ENCODE measurements at places on chromosomes 7 and 10. TPM values are rescaled to one million over a fixed set of nuclear protein-coding genes. Genes with fewer than 3 reads are reported as not detected.
A peak's percentile ranks its signal among the peaks of the same experiment; 100 is the strongest.

- no peaks in the 10 kb centered on the region for H3K27me3 ChIP-seq
- H3K4me3 ChIP-seq = no peak overlapping the region
- H3K36me3 ChIP-seq = no peaks in the 10 kb centered on the region
- H3K4me1 ChIP-seq = no peaks in the 10 kb centered on the region
- H3K27ac ChIP-seq = no peak overlapping the region
These were observed 37.0 kb upstream of the NANOS1 start for GRCh38 chr10:118992496-118992895.

GRCh38 chr7:30936650-30937245, 25.1 kb downstream of the AQP1 start:
- no peaks in the 10 kb centered on the region for H3K36me3 ChIP-seq
- no peaks in the 10 kb centered on the region for H3K4me1 ChIP-seq
- H3K27ac ChIP-seq = no peak overlapping the region
- H3K4me3 ChIP-seq = no peak overlapping the region

DNA sequence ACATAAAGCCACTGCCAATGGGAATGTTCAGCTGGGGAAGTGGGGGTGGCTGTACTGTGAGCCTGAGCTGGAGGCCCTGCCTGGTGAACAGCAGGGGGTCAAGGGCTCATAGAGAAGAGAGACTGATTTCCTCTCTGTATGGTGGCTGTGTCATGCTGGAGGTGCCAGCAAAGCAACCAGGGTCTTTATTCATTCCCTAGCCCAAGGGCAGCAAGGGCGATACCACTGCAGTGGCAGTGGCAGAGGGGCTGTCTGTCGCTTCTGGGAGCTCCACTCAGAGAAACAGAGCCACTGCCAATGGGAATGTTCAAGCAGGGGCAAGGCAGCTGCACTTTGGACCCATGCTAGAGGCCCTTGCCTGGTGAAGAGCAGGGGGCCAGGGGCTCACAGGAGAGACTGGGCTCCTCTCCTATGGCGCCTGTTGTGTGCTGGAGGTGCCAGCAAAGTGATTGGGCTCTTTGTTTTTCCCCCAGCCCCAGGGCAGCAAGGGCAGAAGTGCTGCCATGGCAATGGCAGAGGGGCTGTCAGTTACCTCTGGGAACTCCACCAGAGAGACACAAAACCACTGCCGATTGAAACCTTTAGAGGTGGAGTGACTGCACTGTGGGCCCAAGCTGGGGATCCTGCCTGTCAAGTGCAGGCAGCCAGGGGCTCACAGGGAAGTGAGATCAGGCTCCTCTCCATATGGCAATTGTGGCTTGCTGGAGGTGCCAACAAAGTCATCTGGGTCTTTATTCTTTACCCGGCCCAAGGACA, 545.1 kb downstream of the SH2D4B start:
- H3K36me3 ChIP-seq = no peaks in the 10 kb centered on the region
- no peaks in the 10 kb centered on the region for H3K4me1 ChIP-seq

- no peak overlapping the region for H3K27ac ChIP-seq
- no peak overlapping the region for H3K4me3 ChIP-seq
- H3K4me1 ChIP-seq = no peaks in the 10 kb centered on the region
- DNase-seq = no peak
- no peaks in the 10 kb centered on the region for H3K36me3 ChIP-seq
These were observed 3.1 kb downstream of the DDC start for GRCh38 chr7:50562136-50562535.

DNA sequence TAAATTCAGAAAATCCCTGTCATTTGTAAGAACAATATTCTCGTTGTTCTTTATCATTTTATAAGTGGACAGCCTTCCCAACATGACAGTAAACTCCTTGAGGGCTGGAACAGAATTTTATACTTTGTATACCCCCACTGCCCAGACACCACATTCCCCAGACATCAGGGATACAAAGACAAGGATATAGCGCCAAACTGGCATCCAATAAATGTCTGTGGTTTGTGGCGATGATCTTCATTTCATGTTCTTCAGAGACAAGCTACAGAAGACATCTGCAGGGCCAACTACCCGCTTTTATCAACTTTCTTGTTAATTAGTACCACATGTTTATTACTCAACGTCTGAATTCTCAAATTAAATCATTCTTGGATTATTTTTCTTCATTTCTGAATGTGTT, 155.9 kb downstream of the ATE1 start:
- H3K27ac ChIP-seq = no peak overlapping the region
- no peak for DNase-seq
- H3K27me3 ChIP-seq = no peaks in the 10 kb centered on the region

DNA sequence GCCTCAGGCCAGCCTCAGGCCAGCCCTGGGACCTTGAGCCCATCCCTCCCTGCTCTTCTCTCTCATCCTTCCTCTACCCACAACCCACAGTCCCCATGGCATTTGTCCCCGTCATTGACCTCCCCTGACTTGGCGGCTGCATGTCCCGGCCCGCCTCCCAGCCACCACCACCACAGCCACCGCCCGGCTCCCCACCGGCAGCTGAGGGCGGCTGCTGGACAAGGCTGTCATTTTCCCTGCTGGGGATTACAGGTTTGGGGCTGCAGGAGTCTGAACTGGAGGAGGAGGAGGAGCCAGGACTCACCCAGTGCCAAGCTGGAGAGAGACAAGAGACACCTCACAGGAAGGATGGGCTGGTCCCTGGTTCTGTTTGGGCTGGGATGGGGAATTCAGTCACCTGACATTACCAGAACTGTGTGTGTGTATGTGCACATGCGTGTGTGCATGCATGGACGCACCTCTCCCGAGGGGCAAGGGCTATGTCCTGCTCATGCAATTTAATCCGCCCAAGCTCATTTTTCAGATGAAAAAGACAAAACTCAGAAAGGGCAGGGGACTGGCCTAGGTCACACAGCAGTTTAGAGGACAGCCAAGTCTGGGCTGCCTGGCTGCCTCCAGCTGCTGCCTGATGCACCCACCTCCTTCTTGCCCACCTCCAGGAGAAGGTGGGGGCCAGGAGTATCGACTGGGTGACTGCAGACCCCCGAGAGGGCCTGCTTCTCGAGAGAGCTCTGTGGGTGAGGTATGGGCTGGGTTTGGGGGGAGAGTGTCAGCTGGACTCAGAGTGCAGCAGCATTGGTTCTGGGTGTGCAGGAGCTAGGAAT, 113.1 kb downstream of the ZMIZ1 start:
- H3K27me3 ChIP-seq = no peaks in the 10 kb centered on the region
- H3K4me3 ChIP-seq = no peak overlapping the region
- no peaks in the 10 kb centered on the region for H3K36me3 ChIP-seq
- H3K4me1 ChIP-seq = no peaks in the 10 kb centered on the region

DNA sequence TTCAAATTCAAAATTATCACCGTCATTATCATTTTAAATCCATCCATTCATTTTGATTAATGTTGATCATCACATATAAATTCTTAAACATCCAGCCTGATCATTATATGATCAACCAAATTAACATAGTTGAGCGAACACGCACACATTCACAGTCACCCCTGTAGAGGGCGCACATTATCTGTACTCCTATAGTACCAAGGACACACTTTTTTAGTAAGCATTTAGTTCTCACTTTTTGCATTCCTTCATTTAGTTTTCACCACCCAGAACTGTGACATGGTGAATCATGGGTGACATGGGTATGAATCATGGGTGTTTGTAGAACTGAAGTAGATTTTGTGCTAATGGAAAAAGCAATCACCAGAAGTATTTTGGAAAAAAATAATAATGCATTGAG, 26.0 kb upstream of the ZNF735 start:
- DNase-seq = no peak
- no peaks in the 10 kb centered on the region for H3K4me1 ChIP-seq
- H3K36me3 ChIP-seq = no peaks in the 10 kb centered on the region
- H3K27me3 ChIP-seq = no peaks in the 10 kb centered on the region
- no peak overlapping the region for H3K27ac ChIP-seq

DNA sequence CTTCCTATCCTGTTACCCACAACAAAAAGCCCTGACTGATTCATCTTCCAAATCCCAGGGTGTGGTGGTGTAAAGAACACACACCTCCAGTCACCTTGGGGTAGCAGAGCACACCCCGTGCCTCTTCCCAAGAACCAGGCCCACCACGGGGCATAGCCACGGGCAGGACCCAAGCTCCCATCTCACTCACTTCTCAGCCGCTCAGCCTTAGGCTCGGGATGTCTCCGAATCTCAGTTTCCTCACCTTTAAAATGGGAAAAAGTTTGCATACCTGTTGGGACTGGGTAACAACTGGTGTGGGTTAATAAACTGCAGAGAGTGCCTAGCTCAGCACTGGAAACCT, 139.0 kb downstream of the FGFR2 start:
- H3K4me3 ChIP-seq = no peak overlapping the region
- no peaks in the 10 kb centered on the region for H3K27me3 ChIP-seq
- H3K4me1 ChIP-seq = no peaks in the 10 kb centered on the region
- no peaks in the 10 kb centered on the region for H3K36me3 ChIP-seq

DNA sequence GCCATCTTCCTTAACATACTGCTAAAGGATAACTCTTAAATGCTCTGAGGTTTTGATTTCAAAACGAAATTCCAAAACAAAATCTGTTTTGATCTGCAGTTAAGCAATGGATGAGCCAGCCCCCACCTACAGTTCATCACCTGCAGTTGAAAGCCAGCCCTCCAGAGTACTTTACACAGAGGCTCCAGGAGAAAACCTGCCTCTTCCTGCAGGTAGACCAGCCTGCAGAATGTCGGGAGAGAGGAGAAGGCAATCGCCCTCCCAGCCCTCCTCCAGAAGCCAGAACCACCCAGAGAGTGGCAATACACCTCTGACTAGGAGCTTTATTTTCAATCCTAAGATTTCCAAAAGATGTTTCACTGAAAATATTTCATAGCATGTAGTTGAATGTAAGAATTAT, 798.1 kb downstream of the GATA3 start:
- no peak for DNase-seq
- H3K27ac ChIP-seq = no peak overlapping the region
- no peaks in the 10 kb centered on the region for H3K36me3 ChIP-seq
- H3K4me3 ChIP-seq = no peak overlapping the region
- H3K27me3 ChIP-seq = no peaks in the 10 kb centered on the region
- no peaks in the 10 kb centered on the region for H3K4me1 ChIP-seq

DNA sequence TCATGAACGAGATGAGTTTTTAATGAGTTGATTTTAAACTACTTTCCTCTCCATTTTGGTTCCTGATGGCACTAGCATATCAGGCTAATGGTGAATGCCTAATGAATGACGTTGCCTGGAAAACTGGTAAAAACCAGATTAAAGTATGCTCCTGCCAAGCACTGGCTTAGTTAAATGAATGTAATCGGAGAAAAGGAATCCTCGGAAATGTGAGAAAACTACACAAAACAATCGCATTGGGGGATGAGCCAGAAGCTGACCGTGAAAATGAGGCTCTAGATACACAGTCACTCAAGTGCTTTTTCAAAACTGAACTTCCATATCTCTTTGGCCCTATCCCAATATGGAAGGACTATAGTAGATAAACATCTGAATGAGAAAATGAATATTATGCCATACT, 153.8 kb upstream of the COL1A2 start:
- no peak for DNase-seq
- no peaks in the 10 kb centered on the region for H3K27me3 ChIP-seq
- no peak overlapping the region for H3K4me3 ChIP-seq

DNA sequence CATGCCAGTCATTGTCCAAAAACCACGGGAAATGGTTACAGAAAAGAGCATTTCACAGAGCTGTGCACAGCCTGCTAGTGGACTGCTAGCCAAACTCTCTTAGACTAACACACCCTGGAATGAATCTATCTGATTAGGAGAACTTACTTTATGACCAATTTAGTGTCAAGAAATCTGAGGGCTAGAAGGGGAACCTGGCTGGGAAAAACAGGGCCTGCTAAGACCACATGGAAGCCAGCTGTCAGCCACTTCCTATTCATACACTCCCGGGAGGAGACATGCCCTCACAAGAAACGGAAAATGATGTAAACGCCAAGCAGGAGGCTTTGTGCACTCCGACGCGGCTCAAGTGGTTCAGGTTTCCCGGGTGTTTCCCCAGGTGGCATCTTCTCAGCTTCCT, 54.8 kb downstream of the MPP7 start:
- H3K4me1 ChIP-seq = peaks cover 5% of the 10 kb centered on the region
- no peak overlapping the region for H3K4me3 ChIP-seq
- H3K27ac ChIP-seq = peak overlapping the region; percentile 80
- DNase-seq = no peak
- no peaks in the 10 kb centered on the region for H3K27me3 ChIP-seq
- H3K36me3 ChIP-seq = no peaks in the 10 kb centered on the region

DNA sequence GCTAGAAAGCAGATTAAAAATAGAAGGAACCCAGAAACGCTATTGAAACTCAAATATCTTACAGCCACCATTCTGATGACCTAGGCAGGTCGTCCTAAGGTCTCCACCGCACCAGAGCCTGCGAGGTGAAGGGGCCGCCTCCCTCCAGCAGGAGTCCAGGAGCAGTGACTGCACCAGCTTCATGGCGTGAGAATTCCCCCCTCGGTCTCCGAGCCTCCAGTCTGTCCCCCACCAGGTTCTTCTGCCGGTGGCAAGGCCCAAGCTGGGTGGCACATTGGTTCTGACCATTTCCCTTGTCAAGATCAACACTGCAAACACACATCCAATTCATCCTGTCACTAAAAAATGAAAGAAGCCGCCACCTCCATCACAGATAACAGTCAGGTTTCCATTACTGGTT, 98.7 kb downstream of the DIP2C start:
- no peak for DNase-seq
- H3K27ac ChIP-seq = no peak overlapping the region
- no peaks in the 10 kb centered on the region for H3K4me1 ChIP-seq

GRCh38 chr10:7159928-7160327, 250.9 kb downstream of the SFMBT2 start:
- no peaks in the 10 kb centered on the region for H3K36me3 ChIP-seq
- no peak overlapping the region for H3K27ac ChIP-seq
- no peaks in the 10 kb centered on the region for H3K4me1 ChIP-seq
- H3K27me3 ChIP-seq = no peaks in the 10 kb centered on the region
- no peak overlapping the region for H3K4me3 ChIP-seq

STEAP1B gene
- total RNA-seq = 5.1 TPM

ARHGEF35 gene
- total RNA-seq = 9.8 TPM

ADAP1 gene
- 10.8 TPM for total RNA-seq

PRPS1L1 gene
- not detected for total RNA-seq

RBP3 gene
- not detected for total RNA-seq

MYH16 gene
- 0.29 TPM for total RNA-seq

OR2A42 gene
- not detected for total RNA-seq

TLX1 gene
- not detected for total RNA-seq

EBF3 gene
- total RNA-seq = 23.3 TPM

PNLIPRP1 gene
- 0.94 TPM for total RNA-seq

COL28A1 gene
- 3.2 TPM for total RNA-seq

GOT1 gene
- 9.4 TPM for total RNA-seq

SPDYE16 gene
- total RNA-seq = 0.16 TPM
